ENCODE measurements at places on chromosomes 1 and 21. TPM values are rescaled to one million over a fixed set of nuclear protein-coding genes. Genes with fewer than 3 reads are reported as not detected.

DNA sequence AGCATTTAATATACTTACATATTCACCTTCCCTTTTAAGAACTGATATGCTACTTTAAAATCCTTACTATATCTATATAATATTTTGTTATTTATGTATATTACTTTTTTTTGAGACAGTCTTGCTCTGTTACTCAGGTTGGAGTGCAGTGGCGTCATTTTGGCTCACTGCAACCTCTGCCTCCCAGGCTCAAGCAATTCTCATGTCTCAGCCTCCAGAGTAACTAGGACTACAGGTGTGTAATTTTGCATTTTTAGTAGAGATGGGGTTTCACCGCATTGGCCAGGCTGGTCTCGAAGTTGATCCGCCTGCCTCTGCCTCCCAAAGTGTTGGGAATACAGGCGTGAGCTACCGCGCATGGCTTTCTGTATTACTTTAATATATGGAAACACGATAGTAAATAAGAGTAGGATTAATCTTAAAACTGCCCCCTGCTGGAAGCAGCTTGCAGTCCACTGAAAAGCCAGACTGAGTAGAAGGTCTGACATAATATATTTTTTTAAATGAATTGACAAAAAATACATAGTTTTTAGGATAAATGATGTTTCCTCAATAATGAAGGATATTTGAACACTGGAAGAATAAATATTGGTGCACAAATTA is 24.4 kb downstream of the RCAN3 start:
- H3K4me1 ChIP-seq, result peaks cover 6% of the 10 kb centered on the region
- peaks cover 7% of the 10 kb centered on the region for H3K36me3 ChIP-seq
- no peak overlapping the region for H3K27ac ChIP-seq
- no peaks in the 10 kb centered on the region for H3K27me3 ChIP-seq
- no peak overlapping the region for H3K4me3 ChIP-seq

DNA sequence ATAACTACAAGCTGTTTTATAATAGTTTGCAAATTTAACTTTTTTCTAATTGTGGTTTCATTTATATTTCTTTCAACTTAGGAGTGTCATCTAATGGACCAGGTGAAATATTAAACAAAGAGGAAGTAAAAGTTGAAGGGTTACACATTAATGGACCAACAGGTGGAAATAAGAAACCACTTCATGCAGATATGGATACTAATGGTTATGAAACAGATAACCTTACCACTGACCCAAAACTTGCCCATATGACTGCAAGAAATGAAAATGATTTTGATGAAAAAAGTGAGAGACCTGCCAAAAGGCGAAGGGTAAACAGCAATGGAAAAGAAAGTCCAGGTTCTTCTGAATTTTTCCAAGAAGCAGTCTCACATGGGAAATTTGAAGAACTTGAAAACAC is 59.7 kb downstream of the MIER1 start:
- no peaks in the 10 kb centered on the region for H3K27me3 ChIP-seq
- no peak overlapping the region for H3K4me3 ChIP-seq
- no peak overlapping the region for H3K27ac ChIP-seq
- peaks cover 25% of the 10 kb centered on the region for H3K4me1 ChIP-seq
- peaks cover 58% of the 10 kb centered on the region for H3K36me3 ChIP-seq
- no peak for DNase-seq

DNA sequence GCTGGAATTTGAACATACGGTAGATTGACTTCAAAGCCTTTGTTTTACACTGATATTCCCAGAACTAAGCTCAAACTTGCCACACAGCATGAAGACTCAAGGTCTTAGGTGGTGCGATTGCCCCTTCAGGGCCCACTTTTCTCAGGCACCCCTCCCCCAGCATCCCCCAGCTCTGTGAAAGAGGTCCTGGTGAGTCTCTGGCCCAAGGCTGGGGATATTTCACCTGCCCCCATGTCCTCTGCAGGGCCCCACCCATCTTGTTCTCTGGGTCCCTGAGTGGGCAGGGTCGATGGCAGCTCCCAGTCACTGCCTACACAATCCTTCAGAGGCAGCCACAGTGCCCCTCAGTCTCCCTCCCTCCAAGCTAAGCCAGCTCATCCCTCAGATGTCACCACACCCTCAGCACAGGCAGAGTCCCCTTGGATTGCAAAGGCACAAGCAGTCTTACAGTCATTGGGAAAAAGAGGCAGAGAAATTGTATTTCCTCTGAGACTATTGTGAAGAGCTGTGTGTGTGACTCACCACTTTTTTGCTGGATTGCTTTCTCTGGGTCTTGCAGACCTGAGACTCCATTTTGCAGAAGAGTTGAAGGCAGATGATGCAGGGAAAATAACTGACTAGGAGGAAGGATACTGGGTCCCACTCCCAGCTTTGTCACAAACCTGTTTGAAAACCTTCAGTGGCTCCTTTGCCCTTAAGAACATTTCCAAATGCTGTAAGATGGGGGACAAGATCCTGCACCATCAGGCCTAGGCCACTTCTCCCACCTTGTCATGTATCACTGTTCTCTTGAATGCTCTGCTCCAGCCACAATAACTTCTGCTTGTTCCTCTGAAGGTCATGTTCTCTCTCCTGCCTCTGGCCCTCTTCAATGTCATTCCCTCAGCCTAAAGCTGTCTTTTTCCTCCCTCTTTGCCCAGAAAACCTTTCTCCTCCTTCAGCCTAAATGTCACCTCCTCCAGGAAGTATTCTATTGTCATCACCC is 119.1 kb upstream of the GRIK3 start:
- H3K4me3 ChIP-seq, result no peak overlapping the region
- H3K36me3 ChIP-seq, result no peaks in the 10 kb centered on the region
- no peak overlapping the region for H3K27ac ChIP-seq

DNA sequence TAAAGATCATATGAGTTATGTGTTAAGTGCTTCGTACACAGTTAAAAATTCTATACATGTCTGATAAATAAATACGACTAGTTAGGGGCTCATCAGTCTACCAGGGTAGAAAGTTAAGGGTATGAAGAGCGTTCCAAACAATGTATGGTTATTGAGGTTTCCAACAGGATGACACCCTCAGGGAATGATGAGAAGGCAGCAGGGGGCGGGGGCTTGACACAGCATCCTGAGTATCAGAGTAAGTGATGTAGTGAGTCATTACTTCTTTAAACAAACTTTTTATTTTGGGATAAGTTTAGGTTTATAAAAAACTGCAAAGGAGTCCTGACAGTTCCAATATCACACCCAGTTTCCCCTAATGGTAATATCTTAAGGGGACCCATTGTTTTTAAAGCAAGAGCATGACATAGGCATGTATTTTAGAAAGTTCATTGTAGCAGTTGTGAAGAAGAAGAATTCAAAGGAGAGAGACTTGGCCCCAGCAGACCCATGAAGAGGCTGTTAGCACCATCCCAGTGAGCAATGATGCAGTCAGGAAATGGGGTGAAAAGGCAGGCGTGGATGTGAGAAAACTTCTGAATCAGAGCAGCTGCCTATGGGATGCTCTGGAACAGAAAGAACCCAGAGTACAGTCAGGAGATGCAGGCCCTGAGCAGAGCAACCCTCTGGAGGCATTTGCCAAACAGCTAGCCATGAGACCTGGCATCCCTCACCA is 15.0 kb upstream of the PSMB2 start:
- peaks cover 14% of the 10 kb centered on the region for H3K27me3 ChIP-seq
- H3K27ac ChIP-seq, result no peak overlapping the region
- no peaks in the 10 kb centered on the region for H3K4me1 ChIP-seq
- no peak overlapping the region for H3K4me3 ChIP-seq
- DNase-seq, result no peak

The TNFRSF9 gene
- 19.2 TPM for total RNA-seq

The TAS1R1 gene
- total RNA-seq, result not detected

The SSU72 gene
- total RNA-seq, result 132 TPM

The IGSF9 gene
- not detected for total RNA-seq
